ENCODE measurements at places on chromosomes 4 and X.
A peak's percentile ranks its signal among the peaks of the same experiment; 100 is the strongest.

GRCh38 chr4:98092833-98093439 lies 50.3 kb downstream of the STPG2 start:
- peak; percentile 17 for DNase-seq

- no peak for DNase-seq
Measured at GRCh38 chr4:108199881-108200280, 31.1 kb upstream of the LEF1 start.

- DNase-seq: peak; percentile 45
Measured at GRCh38 chr4:41258783-41259182, 2.1 kb downstream of the UCHL1 start.

- no peak for DNase-seq
Measured at GRCh38 chrX:87895421-87895820, 377.8 kb downstream of the KLHL4 start.

- no peak for DNase-seq
Measured at GRCh38 chr4:15436513-15436912, 8.7 kb downstream of the C1QTNF7 start.

DNA sequence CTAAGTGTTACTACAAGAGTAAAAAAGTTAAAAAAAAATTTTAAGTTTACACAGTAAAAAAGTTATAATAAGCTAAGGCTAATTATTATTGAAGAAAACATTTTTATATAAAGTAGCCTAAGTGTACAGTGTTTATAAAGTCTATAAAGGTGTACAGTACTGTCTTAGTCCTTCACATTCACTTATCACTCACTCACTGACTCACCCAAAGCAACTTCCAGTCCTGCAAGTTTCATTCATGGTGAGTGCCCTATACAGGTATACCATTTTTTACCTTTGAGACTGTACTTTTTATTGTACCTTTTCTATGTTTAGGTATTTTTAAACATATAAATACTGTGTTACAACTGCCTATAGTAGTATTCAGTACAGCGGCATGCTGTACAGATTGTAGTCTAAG lies 74.2 kb downstream of the TMEM165 start:
- no peak for DNase-seq

GRCh38 chrX:152139589-152139988 lies 1.2 kb upstream of the MAGEA10 start:
- no peak for DNase-seq

GRCh38 chrX:133741303-133741702 lies 244.1 kb downstream of the GPC3 start:
- no peak for DNase-seq

- no peak for DNase-seq
Measured at GRCh38 chr4:140813804-140814203, 57.6 kb upstream of the TBC1D9 start.

GRCh38 chrX:22389556-22390179 lies 117.0 kb downstream of the CBLL2 start:
- DNase-seq: peak; percentile 4

DNA sequence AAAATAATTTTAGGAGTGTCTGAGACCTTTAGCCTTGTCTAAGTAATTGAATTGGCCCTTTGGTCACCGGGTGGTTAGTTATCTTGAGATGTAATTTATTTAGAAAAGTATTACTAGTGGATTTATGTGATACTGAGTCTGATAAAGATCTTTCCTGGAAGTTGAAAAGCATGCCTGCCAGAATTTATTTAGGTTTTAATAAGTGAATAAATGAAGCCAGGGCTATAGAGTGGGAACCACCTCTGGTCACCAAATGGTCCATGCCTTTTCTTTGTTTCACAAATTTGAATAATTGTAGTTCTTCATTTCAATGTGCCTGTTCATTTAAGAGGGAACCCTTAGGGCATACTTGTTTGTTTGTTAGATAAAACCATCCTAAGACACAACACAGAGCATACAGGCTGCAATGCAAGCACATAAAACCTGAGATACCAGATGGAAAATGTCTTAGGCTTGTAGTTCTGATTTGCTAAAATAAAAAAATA lies 627.8 kb downstream of the ADGRL3 start:
- no peak for DNase-seq

- DNase-seq: peak; percentile 78
Measured at GRCh38 chr4:7206911-7207567, 14.7 kb downstream of the SORCS2 start.

GRCh38 chrX:50799531-50799961 lies 14.4 kb downstream of the SHROOM4 start:
- peak; percentile 31 for DNase-seq

DNA sequence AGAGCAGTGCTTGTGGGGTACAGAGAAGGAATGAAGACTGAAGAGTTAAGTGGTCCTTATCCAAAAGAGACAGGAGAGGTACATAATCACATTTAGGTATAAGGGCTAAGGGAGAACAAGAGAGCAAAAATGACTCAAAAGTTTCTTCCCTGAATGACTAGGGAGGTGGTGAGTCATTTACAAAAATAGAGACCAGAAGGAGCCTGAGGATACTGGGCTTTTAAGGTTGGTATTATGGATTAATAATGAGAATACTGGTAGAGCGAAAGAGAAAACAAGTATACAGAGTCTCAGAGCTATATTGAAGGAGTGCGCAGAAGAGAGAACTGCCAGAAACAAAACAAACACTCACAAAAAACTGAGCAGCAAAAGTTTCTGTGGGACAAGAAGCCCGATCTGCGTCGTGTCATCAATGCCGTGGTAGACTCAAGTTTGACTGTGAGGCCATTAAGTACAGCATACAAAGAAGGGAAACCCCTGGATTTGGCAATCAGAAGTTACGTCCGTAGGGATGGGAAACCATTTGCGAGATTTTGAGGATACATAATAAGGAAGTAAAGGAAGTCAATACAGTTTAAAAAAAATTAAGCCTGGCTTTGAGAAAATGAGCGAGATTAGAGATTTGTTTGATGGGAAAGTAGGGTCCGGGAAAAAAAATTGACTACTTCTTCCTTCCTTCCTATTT lies 129.1 kb upstream of the STIM2 start:
- no peak for DNase-seq

DNA sequence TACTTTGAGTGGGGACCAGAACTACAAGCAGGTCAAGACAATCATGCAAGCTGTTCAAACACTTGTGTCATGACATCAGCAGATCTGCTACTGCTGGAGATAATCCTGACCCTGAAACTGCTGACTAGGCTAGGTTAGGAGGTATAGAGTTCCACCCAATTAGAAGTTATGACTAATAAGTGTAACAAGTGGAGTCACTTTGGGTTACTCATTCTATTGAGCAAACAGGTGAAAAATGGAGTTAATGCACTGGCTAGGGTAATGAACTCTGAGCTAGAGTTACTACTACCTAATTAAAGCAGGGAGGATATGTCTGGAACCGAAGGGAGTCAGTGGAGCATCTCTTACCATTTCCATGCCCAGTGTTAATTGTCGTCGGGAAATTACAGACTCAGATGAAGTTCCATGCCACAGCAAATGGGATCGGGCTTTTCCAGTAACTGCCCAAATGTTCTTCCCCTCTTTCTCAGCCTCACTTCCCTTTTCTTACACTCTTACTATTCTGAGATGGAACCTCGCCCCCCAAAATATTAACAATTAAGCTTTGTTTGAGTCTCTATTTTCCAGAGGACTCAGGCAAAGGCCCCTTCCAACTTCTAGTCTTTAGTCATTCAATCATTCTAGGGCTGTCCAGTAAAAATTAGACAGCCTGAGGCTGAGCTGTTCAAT lies 19.8 kb upstream of the MANBA start:
- DNase-seq: no peak

- DNase-seq: no peak
Measured at GRCh38 chr4:113935190-113935589, 44.3 kb downstream of the ARSJ start.

DNA sequence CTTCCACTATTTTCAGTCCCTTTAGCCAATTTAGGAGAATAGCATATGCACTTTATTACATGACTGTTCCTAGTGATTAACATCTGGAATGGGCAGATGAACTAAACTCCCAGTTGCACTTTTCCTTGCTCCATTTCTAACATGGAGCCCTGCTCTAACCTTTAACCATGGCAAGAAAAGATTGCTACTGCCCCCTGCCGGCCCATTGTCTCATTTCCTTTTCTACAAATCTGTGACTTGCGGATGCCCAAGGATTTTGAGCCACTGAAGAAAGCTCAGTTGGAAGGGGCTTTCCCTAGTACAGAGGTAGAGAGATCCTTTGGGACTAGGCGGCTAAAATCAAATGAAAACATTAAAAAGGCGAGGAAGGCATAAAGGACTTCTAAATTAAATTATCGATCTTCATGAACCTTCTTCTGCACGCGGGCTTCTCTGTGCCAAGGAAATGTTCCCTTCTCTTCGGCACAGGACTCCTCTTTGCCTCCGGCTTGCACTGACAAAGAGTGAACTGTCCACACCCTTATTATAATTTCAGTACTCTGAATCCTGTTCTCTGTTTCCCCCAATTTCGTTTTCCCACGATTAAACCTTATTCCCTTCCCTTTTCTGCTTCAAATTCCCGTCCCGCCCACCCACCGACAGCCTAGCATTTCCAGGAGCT lies 577 bp upstream of the GLRA2 start:
- DNase-seq: peak; percentile 51

DNA sequence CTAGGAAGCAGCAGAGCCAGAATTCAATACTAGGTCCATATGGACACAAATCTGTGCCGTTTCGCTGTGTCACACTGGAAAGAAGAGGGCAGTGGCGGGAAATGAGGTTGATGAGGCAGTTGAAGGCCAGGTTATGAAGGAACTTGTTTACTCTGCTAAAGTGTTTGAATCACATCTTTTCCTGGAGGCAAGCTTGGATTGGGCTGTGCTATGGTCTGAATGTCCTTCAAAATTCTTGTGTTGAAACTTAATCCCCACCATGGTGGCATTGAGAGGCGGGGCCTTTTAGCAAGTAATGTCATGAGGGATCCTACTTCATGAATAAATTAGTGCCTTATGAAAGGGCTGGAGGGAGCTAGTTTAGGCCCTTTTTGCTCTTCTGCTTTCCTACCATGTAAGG lies 2.1 kb upstream of the ERCC6L start:
- no peak for DNase-seq

DNA sequence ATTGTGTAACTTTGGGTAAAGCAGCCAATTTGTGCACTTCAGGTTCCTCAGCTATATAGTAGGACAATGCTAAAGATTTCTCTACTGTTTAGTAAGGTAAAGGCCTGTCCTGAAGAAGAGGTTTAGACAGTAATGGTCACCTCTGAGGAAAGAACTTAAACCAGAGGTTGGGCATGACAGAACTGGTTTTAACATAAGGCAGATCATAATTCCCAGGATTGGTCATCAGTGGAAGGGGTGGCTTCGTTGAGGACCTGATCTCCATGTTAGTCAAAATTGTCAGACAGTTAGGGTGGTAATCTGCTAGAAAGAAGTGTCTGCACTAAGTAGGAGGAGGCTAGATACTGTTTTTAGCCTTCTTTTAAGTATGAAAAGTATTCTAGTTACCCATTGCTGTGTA lies 4.1 kb downstream of the RP2 start:
- DNase-seq: no peak

GRCh38 chrX:56764975-56765791 lies 36.1 kb downstream of the NBDY start:
- no peak for DNase-seq

DNA sequence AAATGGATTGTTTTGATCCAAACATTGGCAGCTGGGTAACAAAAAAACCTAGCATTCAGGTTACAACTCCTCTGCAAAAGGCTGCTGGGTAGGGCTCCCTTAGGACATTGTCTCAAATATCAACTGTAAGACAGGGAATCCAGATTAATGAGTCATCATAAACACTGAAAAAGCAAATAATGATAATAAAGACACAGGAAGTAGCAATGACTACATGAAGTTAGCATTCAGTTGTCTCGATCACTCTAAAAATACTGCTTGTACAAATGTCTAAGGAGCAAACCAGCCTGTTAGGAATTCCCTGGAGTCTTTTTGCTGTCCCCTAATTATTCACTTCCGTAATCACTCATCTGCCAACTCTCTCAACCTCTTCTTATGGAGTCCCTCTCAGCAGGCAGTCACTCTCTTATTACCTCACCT lies 259.2 kb downstream of the GPC3 start:
- DNase-seq: no peak

Data from ACHN (cell line).